Stimulated activated CD8-positive, alpha-beta memory T cell treated with anti-CD3 and anti-CD28 coated beads, Interleukin-2, amount 100 ng/mL, for 1 hour (primary cell): ENCODE measurements at places on chromosomes 13 and 19.
A peak's percentile ranks its signal among the peaks of the same experiment; 100 is the strongest.

DNA sequence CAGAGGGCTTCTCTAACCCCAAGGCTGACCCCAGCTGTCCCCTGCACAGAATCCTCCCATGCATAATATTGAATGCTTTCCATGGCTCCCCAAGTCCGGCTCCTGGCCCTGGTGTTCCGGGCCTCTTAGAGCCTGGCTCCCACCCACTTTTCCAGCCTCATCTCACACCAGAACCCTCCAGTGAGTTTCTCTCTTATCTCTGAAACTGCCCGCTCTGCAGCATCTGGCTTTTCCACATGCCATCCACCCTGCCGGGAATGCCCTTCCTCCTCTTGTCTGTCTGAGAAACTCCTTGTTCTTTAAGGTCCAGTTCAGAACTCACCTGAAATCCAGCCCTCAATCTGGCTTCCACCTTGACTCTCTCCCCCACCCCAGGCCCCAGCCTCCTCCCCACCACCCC, 6.8 kb downstream of the SYNGR4 start:
- DNase-seq: no peak

- DNase-seq: peak; percentile 32
Observed at GRCh38 chr19:18469069-18469846, 31.3 kb upstream of the ISYNA1 start.

- DNase-seq: no peak
Observed at GRCh38 chr19:38792250-38793111, 3.5 kb downstream of the LGALS7B start.

- no peak for DNase-seq
Observed at GRCh38 chr13:19725320-19725719, 57.4 kb downstream of the PSPC1 start.

- DNase-seq: no peak
Observed at GRCh38 chr19:53978975-53979801, 12.2 kb upstream of the CACNG6 start.

DNA sequence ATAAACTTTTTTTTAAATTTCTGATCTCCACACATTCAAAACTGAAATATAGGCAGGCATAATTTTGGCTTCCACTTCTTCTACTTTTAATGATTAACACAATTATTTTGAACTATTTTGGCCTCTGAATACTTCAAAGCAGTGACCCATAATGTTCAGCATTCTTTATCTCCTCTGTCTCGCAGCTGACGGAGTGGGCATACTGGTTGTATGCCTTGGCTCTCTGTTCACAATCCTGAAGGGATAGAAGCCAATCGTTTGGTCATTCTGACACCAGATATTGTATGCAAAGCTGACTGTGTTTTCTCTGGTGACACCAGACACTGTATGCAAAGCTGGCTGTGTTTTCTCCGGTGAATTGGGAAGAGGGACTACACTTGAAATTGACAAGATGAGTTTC, 833.0 kb downstream of the EFNB2 start:
- DNase-seq: no peak

- DNase-seq: no peak
Observed at GRCh38 chr13:35720690-35721554, 244.4 kb upstream of the MAB21L1 start.

DNA sequence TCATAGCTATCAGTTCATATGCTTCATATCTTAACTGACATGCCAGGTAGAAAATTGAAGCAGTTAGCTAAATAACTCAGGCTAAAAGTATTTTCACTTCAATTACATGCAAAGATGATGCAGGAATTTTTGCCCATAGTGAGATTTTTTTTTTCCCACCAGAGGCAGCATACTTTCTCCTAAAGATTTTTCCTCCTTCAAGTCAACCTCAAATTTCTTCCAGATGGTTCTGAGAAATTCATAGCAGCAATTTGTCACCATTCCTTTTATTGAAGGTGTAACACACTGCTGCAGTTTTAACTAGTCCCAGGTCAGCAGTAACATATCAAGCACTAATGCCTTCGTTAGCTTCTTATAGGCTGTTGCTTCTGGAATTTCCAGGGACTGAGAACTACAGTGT, 141.9 kb downstream of the SUCLA2 start:
- DNase-seq: no peak

- DNase-seq: no peak
Observed at GRCh38 chr13:88097541-88097940, 426.4 kb downstream of the SLITRK5 start.

GRCh38 chr19:30340771-30341561, 31.2 kb upstream of the ZNF536 start:
- no peak for DNase-seq

- no peak for DNase-seq
Observed at GRCh38 chr19:33332248-33332647, 29.9 kb upstream of the CEBPA start.

GRCh38 chr13:91882918-91883317, 484.5 kb downstream of the GPC5 start:
- DNase-seq: no peak

DNA sequence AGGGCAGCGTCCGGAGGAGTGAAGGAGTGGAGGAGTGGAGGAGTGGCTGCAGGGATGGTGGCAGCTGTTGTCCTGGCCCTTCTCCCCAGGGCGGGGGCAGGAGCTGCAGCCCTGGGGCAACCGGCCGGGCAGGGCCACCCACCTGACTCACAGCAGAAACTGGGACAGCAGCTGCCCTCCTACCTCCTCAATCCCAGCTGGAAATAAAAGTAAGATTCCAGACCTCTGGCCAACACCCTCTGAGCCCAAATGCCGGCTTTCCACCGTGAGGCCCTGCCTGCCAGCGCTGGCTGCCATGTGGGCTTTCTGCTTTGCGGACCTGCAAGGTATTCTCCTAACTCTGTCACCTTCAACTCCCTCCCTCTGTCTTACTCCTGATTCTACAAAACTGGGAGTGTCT, 3.3 kb upstream of the CLPP start:
- no peak for DNase-seq

- no peak for DNase-seq
Observed at GRCh38 chr19:14107581-14108461, 9.7 kb downstream of the PRKACA start.

DNA sequence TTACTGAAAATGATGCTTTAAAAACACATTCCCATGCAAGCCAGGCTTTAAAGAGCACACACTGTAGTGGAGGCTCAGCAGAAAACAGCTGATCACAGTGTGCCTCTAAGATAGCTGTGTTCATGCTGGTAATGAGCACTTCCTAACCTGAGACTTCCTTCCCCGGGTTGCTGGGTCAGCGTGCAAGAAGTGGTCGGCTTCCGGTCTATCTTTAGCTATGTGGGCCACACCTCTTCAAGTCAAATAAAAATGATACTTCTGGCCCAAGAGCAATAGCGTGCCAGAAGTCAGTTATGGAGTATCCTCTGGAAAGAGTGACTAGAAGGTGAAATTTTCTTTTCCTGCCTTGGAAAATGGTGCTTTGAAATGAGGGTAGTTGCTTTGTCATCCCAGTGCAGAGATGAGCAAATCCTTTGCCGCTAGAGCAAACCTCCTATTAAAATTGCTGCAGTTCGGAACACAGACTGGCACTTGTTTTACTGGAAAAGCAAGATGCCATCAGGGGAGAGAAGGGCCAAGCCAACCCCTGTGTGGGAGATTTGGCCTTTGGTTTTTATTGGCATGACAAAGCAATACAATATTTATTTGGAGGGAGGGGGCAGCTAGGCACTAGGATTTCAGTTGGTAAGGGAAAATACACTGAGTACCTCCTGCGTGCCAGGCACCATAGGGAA, 64.2 kb downstream of the ARHGAP35 start:
- DNase-seq: no peak

- no peak for DNase-seq
Observed at GRCh38 chr19:46063201-46063600, 22.4 kb upstream of the IGFL4 start.

GRCh38 chr19:18401580-18402112, 4.2 kb upstream of the LRRC25 start:
- DNase-seq: no peak

DNA sequence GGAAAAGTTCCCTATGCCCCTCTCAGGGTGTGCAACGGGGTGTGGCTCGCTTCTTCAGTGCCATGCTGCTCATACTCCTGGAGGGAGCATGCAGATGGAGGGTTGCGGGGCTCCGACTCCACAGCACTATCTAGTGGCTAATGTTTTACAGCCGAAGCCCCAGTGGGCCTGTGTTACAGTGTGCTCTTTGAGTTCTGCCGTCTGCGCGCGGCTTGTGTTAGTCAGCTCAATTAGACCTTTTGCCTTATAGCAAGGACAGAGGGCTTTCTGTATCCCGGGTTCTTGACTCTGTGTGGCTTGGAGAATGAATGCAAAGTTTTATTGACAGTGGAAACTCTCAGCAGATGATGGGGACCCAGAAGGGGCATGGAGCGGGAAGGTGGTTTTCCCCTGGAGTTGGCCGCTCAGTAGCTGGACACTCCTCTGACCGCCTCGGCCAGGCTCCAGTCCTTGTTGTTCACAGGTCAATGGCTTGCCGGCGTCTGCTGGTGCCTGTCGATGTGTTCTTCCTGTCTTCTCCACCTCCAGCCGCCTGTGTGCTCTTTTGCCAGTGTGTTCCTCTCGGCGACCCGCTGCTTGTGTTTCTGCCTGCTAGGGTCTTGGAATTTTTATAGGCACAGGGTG, 383.4 kb downstream of the LMO7 start:
- DNase-seq: no peak

- no peak for DNase-seq
Observed at GRCh38 chr19:51127755-51128154, 3.0 kb downstream of the SIGLEC9 start.
